GM23248 (cell line): ENCODE measurements at places on chromosomes 1 and 21. TPM values are rescaled to one million over a fixed set of nuclear protein-coding genes. Genes with fewer than 3 reads are reported as not detected.

The BTG2 gene
- total RNA-seq, result 5.0 and 7.8 TPM in 2 replicates

The GPA33 gene
- not detected in 2 replicates for total RNA-seq

The SERTAD4 gene
- 0.76 and 0.97 TPM in 2 replicates for total RNA-seq

The NPHS2 gene
- not detected in 2 replicates for total RNA-seq

GRCh38 chr1:3275471-3276340 lies 178.8 kb upstream of the ARHGEF16 start:
- no peaks in the 10 kb centered on the region for H3K36me3 ChIP-seq
- DNase-seq, result peak; percentile 46
- no peak overlapping the region for H3K27ac ChIP-seq

DNA sequence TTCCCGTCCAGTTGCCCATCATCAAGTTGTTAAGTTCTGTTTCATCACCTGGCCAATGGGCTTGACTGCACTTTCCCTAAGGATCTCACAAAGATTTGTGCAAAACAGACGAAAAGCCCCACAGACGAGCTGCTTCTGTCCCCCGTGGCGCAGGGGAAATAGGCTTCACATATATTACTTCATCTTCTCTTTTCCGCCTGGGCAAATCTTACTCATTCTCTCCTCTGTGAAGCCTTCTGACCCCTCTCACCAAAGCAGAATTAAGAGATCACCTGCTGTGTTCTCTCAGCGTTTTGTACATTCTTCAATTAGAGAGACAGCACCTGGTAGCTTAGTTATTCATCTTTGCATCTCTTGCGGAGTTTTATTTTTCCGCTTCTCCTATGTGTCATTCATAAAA lies 129.8 kb downstream of the IGSF21 start:
- no peak for DNase-seq
- H3K36me3 ChIP-seq, result no peaks in the 10 kb centered on the region
- H3K27me3 ChIP-seq, result no peaks in the 10 kb centered on the region
- no peak overlapping the region for H3K4me3 ChIP-seq

- peak overlapping the region; percentile 97 for H3K27ac ChIP-seq
- H3K4me1 ChIP-seq, result peaks cover 56% of the 10 kb centered on the region
- peak overlapping the region; percentile 98 for H3K4me3 ChIP-seq
These were observed 4.8 kb downstream of the ATP1A1 start for GRCh38 chr1:116377541-116378529.

DNA sequence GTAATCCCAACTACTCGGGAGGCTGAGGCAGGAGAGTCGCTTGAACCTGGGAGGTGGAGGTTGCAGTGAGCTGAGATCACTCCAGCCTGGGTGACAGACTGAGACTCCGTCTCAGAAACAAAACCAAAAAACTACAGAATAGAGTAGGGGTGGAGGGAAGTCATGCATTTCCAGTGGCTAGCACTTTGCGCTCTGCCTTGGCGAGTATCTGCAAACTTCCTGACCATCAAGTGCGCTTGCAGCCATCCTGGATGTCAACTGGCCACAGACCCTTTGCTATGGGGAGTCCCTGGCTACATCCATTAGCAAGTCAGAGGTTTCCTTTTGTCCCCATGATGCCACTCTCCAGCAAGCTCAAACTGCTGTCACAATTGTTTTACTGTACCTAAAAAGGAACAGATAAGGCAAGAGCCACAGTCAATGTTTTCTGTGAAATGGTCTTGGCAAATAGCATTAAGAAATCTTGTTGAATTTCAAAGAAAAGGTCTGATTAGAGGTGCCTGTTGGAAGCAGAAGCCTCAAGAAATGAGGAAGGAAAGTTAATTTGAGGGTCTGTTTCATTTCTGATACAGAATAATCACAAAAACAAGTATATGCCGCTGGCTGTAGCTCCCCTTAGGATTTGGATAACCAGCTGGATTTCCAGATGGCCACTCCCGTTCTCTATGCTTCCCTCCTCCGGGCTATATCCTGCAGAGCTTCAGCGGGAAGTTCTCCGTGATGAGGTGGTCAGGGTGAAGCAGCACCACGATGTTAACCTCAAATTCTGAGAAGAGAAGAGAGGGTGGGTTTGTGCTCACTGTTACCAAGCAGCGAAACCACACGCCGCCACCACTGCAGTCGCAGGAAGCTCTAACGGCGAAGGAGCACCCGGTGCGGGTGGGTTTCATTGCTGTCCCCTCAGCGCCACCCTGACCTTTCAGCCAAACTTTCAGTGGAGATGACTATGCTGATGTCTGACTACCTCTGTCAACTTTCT lies 42.0 kb downstream of the VPS26C start:
- no peak overlapping the region for H3K27ac ChIP-seq
- no peak for DNase-seq
- peaks cover under 1% of the 10 kb centered on the region; the same call in 1 of the 2 replicates for H3K4me1 ChIP-seq
- peaks cover 32% of the 10 kb centered on the region for H3K36me3 ChIP-seq

- no peak for DNase-seq
- H3K4me1 ChIP-seq, result no peaks in the 10 kb centered on the region
- no peak overlapping the region for H3K4me3 ChIP-seq
- no peak overlapping the region for H3K27ac ChIP-seq
- H3K36me3 ChIP-seq, result 0 out of 2 replicates have a peak, but pooled peaks cover 17% of the 10 kb centered on the region
- H3K27me3 ChIP-seq, result no peaks in the 10 kb centered on the region
These were observed 15.2 kb upstream of the KCNQ4 start for GRCh38 chr1:40768146-40768990.

- no peaks in the 10 kb centered on the region for H3K36me3 ChIP-seq
- H3K4me1 ChIP-seq, result peaks cover 34% of the 10 kb centered on the region
- DNase-seq, result no peak
- no peak overlapping the region for H3K27ac ChIP-seq
- no peak overlapping the region for H3K4me3 ChIP-seq
- H3K27me3 ChIP-seq, result no peaks in the 10 kb centered on the region
These were observed 47.0 kb downstream of the C1orf198 start for GRCh38 chr1:230821346-230821745.

DNA sequence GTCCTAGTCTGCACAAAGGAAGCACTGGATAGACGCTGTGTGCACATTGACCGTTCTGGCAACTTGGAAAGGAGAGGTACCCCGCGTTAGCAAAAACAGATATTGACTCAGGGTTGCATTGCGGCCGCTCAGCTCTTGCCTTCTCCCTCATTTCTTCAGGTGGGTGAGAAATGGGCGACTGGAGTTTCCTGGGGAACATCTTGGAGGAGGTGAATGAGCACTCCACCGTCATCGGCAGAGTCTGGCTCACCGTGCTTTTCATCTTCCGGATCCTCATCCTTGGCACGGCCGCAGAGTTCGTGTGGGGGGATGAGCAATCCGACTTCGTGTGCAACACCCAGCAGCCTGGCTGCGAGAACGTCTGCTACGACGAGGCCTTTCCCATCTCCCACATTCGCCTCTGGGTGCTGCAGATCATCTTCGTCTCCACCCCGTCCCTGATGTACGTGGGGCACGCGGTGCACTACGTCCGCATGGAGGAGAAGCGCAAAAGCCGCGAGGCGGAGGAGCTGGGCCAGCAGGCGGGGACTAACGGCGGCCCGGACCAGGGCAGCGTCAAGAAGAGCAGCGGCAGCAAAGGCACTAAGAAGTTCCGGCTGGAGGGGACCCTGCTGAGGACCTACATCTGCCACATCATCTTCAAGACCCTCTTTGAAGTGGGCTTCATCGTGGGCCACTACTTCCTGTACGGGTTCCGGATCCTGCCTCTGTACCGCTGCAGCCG lies 5.4 kb downstream of the GJA8 start:
- H3K4me3 ChIP-seq, result no peak overlapping the region
- H3K4me1 ChIP-seq, result no peaks in the 10 kb centered on the region
- no peak for DNase-seq

- H3K27me3 ChIP-seq, result peaks cover 33% of the 10 kb centered on the region
- H3K4me1 ChIP-seq, result no peaks in the 10 kb centered on the region
- H3K4me3 ChIP-seq, result no peak overlapping the region
- H3K27ac ChIP-seq, result no peak overlapping the region
These were observed 158.3 kb upstream of the CACNA1E start for GRCh38 chr1:181324797-181325616.

DNA sequence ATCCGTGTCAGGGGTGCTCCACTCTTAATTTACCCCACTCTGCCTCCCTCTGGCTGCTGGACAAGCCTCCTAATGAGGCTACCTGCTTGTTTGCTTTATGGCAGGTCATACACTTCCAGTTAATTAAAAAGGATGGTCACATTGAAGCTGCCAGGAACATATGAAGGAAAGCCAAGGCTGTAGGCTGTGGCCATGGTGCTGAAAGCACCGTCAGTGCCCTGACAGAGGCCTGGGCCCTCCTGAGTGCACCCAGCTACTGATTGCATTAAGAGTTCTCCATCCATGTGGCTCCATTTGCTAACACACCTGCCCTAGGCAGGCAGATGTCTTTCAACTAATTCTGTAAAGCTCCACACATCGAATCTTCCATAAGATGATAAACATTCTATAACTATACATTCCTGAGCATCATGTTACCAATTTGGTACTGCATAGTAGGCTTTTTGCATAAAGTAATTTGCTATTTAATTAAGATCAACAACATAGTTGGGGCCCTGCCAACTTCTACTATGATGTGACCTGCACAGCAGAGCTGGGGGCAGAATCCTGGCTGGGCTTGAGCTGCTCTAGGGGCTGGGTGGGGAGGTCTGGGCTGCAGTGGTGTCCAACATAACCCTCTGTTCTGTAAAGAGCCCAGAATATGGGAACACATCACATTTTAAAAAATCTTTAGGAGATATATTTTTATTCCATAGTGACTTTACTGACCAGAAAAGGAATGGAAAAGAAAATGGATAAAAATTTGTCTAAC lies 224.8 kb downstream of the SIPA1L2 start:
- H3K4me1 ChIP-seq, result no peaks in the 10 kb centered on the region
- no peak for DNase-seq
- H3K36me3 ChIP-seq, result no peaks in the 10 kb centered on the region
- no peak overlapping the region for H3K4me3 ChIP-seq
- H3K27ac ChIP-seq, result no peak overlapping the region

- H3K4me1 ChIP-seq, result no peaks in the 10 kb centered on the region
- H3K4me3 ChIP-seq, result no peak overlapping the region
- no peak overlapping the region for H3K27ac ChIP-seq
- H3K36me3 ChIP-seq, result no peaks in the 10 kb centered on the region
- peaks cover 61% of the 10 kb centered on the region for H3K27me3 ChIP-seq
These were observed 22.1 kb upstream of the ATF3 start for GRCh38 chr1:212586206-212587015.

GRCh38 chr1:203173011-203173555 lies 2.5 kb downstream of the MYBPH start:
- no peaks in the 10 kb centered on the region for H3K27me3 ChIP-seq
- H3K4me3 ChIP-seq, result no peak overlapping the region

DNA sequence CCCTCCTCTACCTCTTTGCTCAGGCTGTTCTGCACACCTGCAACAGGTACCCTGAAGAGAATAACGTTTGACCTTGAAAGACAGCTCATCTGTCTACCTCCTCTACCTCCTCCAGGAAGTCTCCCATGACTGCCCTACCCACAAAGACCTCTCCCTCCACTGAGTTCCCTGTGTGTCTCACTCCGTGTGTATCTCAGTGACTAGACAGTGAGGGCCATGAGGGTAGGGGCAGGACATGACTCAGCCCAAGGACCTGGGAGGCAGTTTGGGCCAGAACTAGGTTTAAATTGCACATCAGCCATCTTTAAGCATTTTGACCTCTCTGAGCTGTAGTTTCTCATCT lies 32.0 kb upstream of the LRP8 start:
- DNase-seq, result no peak
- H3K27ac ChIP-seq, result no peak overlapping the region
- no peaks in the 10 kb centered on the region for H3K4me1 ChIP-seq
- no peaks in the 10 kb centered on the region for H3K36me3 ChIP-seq
- H3K27me3 ChIP-seq, result peaks cover 10% of the 10 kb centered on the region

- H3K36me3 ChIP-seq, result no peaks in the 10 kb centered on the region
- peaks cover 35% of the 10 kb centered on the region for H3K27me3 ChIP-seq
- DNase-seq, result peak; percentile 26
These were observed 582 bp downstream of the SLC37A1 start for GRCh38 chr21:42513985-42514882.

- no peaks in the 10 kb centered on the region for H3K4me1 ChIP-seq
- H3K36me3 ChIP-seq, result no peaks in the 10 kb centered on the region
- H3K4me3 ChIP-seq, result no peak overlapping the region
- H3K27me3 ChIP-seq, result no peaks in the 10 kb centered on the region
- H3K27ac ChIP-seq, result no peak overlapping the region
- DNase-seq, result no peak
These were observed 89.8 kb upstream of the GNG12 start for GRCh38 chr1:67923074-67923473.

GRCh38 chr1:176444286-176444685 lies 18.7 kb upstream of the PAPPA2 start:
- no peaks in the 10 kb centered on the region for H3K36me3 ChIP-seq
- H3K4me3 ChIP-seq, result no peak overlapping the region
- DNase-seq, result no peak
- no peaks in the 10 kb centered on the region for H3K27me3 ChIP-seq
- no peaks in the 10 kb centered on the region for H3K4me1 ChIP-seq

- H3K27me3 ChIP-seq, result no peaks in the 10 kb centered on the region
- peaks cover 6% of the 10 kb centered on the region; the same call in 1 of the 2 replicates for H3K36me3 ChIP-seq
- no peak overlapping the region for H3K4me3 ChIP-seq
- no peak overlapping the region for H3K27ac ChIP-seq
These were observed 15.1 kb downstream of the BACH1 start for GRCh38 chr21:29313662-29314408.

DNA sequence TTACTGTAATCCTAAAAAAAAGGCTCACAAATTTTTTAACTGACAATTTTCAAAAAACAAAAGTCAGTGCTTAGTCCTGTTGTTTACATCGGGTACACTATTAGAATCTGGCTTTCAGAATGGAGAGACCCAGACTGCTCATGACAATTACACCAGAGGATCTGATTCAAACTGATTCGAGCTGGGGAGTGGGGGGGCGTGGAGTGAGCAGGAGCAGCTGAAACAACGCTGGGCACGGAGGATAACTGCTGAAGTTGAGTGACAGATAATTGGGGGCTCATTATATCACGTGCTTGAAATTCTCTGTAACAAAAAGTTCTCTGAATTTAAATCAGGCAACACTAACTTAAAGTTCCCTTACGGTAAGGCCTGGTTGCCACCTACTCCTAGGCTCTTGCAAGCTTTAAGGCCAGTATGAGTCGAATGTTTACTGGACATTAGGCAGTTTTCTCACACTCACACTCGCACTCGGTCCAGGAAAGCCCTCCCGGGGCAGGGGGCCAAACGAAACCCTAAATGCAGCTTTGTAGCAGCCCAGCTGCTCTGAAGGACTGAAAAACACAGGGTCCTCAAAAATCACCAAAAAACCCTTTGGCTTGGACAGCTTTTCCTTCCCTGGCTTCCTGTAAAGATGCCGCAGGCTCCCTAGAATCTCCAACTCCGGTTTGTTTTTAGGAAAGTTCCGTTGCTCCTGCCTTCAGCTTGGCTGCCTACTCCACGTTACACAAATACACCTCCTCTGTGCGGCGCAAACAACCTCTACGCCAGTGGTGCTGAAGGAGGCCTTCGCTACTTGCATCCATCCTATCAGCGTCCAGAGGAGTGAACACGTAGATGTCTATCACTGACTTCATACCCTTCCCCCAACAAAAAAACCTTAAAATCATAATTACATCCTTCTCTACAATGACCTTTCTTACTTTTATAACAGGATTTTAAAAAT lies 42.9 kb downstream of the CAPZB start:
- H3K27me3 ChIP-seq, result no peaks in the 10 kb centered on the region
- peaks cover 84% of the 10 kb centered on the region for H3K4me1 ChIP-seq
- peaks cover 4% of the 10 kb centered on the region; the same call in 1 of the 2 replicates for H3K36me3 ChIP-seq
- peak; percentile 69 for DNase-seq
- H3K4me3 ChIP-seq, result no peak overlapping the region
- peak overlapping the region; percentile 90 for H3K27ac ChIP-seq
